ENCODE measurements at places on chromosomes 3 and 15.

- no peaks in the 10 kb centered on the region for H3K27me3 ChIP-seq
- DNase-seq = no peak
- H3K27ac ChIP-seq = no peak overlapping the region
- no peaks in the 10 kb centered on the region for H3K4me1 ChIP-seq
- no peaks in the 10 kb centered on the region for H3K36me3 ChIP-seq
These were observed 24.1 kb downstream of the MYH15 start for GRCh38 chr3:108486338-108486737.

DNA sequence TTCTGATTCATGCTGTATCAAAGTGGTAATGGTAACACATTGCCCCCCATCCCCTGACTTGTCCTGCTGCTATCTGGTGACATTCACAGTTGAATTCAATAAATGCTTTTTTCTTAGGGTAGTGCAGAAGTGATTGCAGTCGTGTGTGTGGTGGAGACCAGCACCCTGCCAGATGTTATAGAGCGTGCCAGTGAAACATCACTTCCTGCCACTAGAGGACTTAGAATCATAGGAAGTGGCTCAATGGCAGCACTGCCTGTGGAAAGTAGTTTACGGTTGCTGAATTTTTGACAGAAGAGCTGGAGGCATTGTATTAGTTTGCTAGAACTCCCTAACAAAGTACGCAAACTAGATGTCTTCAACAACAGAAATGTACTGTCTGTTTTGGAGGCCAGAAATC, 37.4 kb upstream of the P2RY12 start:
- no peak overlapping the region for H3K27ac ChIP-seq
- DNase-seq = no peak
- H3K4me3 ChIP-seq = no peak overlapping the region
- no peaks in the 10 kb centered on the region for H3K27me3 ChIP-seq
- no peaks in the 10 kb centered on the region for H3K4me1 ChIP-seq

DNA sequence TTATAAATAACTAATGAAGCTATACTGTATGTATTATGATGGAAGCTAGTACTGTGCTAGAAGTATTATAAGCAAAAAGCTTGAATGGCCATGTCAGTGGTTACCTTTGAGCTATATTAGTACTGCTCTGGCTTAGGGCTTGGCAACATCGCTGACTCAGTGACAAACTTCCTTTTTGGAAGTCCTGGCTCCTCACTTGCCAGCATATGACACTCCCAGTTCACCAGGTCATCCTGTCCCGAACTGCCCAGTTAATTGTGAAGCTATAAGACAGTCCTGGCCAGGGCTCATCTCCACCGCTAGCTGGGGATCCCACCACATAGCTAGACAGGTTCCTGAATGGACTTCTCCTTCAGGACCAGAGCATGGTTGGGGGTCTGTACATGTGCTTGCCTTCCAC, 31.9 kb downstream of the RAB8B start:
- no peak for DNase-seq
- H3K27ac ChIP-seq = no peak overlapping the region
- H3K36me3 ChIP-seq = no peaks in the 10 kb centered on the region
- peaks cover 41% of the 10 kb centered on the region for H3K4me1 ChIP-seq

GRCh38 chr3:33612607-33613006, 105.4 kb downstream of the CLASP2 start:
- no peak overlapping the region for H3K27ac ChIP-seq
- H3K27me3 ChIP-seq = no peaks in the 10 kb centered on the region
- no peak for DNase-seq
- H3K4me3 ChIP-seq = no peak overlapping the region
- no peaks in the 10 kb centered on the region for H3K36me3 ChIP-seq

- no peaks in the 10 kb centered on the region for H3K27me3 ChIP-seq
- H3K4me1 ChIP-seq = no peaks in the 10 kb centered on the region
- no peak for DNase-seq
These were observed 45.0 kb downstream of the GPR176 start for GRCh38 chr15:39874890-39875549.

DNA sequence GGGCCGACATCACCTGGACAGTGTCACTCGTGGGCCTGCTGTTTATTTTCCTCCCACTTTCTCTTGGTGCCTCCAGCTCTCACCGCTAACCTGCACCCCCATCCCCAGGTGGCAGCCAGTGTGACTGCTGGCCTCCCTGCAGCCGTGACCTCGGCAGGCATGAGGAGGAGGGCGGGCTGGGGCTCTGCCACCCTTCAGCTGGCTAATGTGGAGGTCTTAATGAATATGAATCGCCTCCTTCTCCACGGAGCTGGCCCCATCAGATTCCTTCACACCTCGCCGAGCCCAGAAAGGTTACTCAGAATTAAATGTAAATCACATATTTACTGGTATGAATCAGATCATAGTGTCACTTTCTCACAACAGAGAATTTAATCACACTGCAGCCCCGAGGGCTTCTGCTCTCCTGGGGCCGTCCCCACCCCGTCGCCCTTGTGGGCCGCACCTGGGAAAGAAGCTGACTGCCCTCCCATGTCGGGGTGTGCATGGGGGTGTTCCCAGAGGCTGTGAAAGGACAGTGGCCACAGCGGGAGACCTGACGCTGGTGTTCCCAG, 171.1 kb upstream of the TLE3 start:
- peaks cover 54% of the 10 kb centered on the region for H3K4me1 ChIP-seq
- H3K4me3 ChIP-seq = no peak overlapping the region
- DNase-seq = no peak
- H3K36me3 ChIP-seq = no peaks in the 10 kb centered on the region
- no peak overlapping the region for H3K27ac ChIP-seq

DNA sequence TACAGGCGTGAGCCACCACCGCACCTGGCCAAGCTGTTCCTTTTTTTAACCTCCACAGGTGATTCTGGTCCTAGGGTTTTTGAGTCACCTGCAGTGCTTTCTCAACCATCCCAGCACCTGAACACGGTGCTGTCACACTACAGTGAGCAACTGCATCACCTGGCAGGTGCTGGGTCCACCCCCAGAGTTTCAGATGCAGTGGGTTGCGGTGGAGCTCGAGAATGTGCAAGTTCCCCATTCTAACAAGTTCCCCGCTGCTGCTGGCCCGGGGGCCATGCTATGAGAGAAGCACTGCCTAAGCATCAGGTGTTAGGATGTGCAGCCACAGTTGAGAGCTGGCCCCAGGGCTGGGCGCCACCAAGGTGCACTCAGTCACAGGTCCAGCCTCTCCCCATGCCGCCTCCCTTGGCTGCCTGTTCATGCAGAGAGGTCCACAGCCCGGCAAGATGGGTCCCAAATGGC, 18.0 kb downstream of the ISG20 start:
- H3K27me3 ChIP-seq = no peaks in the 10 kb centered on the region
- H3K36me3 ChIP-seq = no peaks in the 10 kb centered on the region
- no peak for DNase-seq
- no peak overlapping the region for H3K27ac ChIP-seq

DNA sequence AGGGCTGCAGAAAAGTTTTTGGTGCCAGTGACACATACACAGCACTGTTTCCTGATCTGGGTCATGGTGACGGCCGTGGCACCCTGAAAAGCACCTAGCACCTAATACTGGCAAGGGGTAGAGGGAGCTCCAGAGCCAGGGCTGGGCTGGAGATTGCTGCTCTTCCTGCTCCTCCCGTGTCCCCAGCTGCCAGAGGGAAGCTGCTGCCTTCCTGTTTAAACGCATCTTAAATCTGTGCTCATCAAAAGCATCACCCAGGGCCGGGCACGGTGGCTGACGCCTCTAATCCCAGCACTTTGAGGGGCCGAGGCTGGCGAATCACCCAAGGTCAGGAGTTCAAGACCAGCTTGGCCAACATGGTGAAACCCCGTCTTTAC, 156.7 kb upstream of the MEF2A start:
- peak overlapping the region; percentile 55 for H3K27ac ChIP-seq
- no peak for DNase-seq
- no peaks in the 10 kb centered on the region for H3K27me3 ChIP-seq
- peaks cover 21% of the 10 kb centered on the region for H3K4me1 ChIP-seq
- no peaks in the 10 kb centered on the region for H3K36me3 ChIP-seq

GRCh38 chr3:168431491-168431890, 335.8 kb upstream of the GOLIM4 start:
- H3K36me3 ChIP-seq = no peaks in the 10 kb centered on the region
- H3K27ac ChIP-seq = no peak overlapping the region
- no peak overlapping the region for H3K4me3 ChIP-seq
- H3K27me3 ChIP-seq = no peaks in the 10 kb centered on the region
- no peak for DNase-seq
- no peaks in the 10 kb centered on the region for H3K4me1 ChIP-seq

GRCh38 chr15:98503970-98504369, 144.4 kb upstream of the IGF1R start:
- H3K4me1 ChIP-seq = no peaks in the 10 kb centered on the region
- no peak for DNase-seq
- H3K4me3 ChIP-seq = no peak overlapping the region
- H3K36me3 ChIP-seq = no peaks in the 10 kb centered on the region

- H3K27ac ChIP-seq = peak overlapping the region; percentile 48
- DNase-seq = no peak
- no peak overlapping the region for H3K4me3 ChIP-seq
These were observed 103.5 kb downstream of the TBC1D2B start for GRCh38 chr15:77974098-77974414.

DNA sequence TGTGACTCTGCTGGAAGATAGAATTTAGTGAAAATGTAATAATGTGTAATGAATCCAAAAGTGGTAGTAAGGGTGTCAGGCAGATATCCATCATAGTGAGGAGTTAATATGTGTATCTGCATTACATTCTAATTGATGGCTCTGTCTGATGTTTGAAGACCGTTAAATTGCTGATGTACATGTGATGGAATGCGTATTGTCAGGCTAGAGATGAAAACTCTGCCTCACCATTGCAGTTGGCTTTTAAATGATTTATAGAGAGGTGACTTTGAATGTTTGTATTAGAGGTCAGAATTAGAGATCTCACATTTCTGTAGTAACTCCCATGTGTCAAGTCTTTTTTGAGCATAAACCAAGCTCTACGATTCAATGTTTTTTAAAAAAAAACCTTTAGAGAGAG, 234.6 kb downstream of the NAALADL2 start:
- no peaks in the 10 kb centered on the region for H3K36me3 ChIP-seq
- H3K27me3 ChIP-seq = no peaks in the 10 kb centered on the region
- no peak overlapping the region for H3K27ac ChIP-seq
- H3K4me1 ChIP-seq = no peaks in the 10 kb centered on the region
- DNase-seq = no peak
- no peak overlapping the region for H3K4me3 ChIP-seq

GRCh38 chr3:65671004-65671403, 367.7 kb downstream of the MAGI1 start:
- no peaks in the 10 kb centered on the region for H3K4me1 ChIP-seq
- H3K27me3 ChIP-seq = no peaks in the 10 kb centered on the region
- no peaks in the 10 kb centered on the region for H3K36me3 ChIP-seq
- H3K4me3 ChIP-seq = no peak overlapping the region
- H3K27ac ChIP-seq = no peak overlapping the region

- H3K27me3 ChIP-seq = no peaks in the 10 kb centered on the region
- no peak for DNase-seq
- H3K4me3 ChIP-seq = no peak overlapping the region
- no peak overlapping the region for H3K27ac ChIP-seq
- no peaks in the 10 kb centered on the region for H3K36me3 ChIP-seq
These were observed 209.4 kb downstream of the DIPK2A start for GRCh38 chr3:144181062-144181461.

- no peaks in the 10 kb centered on the region for H3K27me3 ChIP-seq
- no peak overlapping the region for H3K4me3 ChIP-seq
- no peaks in the 10 kb centered on the region for H3K36me3 ChIP-seq
- H3K4me1 ChIP-seq = no peaks in the 10 kb centered on the region
These were observed 8.8 kb downstream of the OIP5 start for GRCh38 chr15:41323611-41324010.
